ENCODE measurements at places on chromosomes 12 and 14. TPM values are rescaled to one million over a fixed set of nuclear protein-coding genes. Genes with fewer than 3 reads are reported as not detected.
A peak's percentile ranks its signal among the peaks of the same experiment; 100 is the strongest.

The LALBA gene
- total RNA-seq = not detected

The TSPAN19 gene
- total RNA-seq = not detected

The LTB4R2 gene
- 11.3 TPM for total RNA-seq

The EIF2S3B gene
- 1.8 TPM for total RNA-seq

DNA sequence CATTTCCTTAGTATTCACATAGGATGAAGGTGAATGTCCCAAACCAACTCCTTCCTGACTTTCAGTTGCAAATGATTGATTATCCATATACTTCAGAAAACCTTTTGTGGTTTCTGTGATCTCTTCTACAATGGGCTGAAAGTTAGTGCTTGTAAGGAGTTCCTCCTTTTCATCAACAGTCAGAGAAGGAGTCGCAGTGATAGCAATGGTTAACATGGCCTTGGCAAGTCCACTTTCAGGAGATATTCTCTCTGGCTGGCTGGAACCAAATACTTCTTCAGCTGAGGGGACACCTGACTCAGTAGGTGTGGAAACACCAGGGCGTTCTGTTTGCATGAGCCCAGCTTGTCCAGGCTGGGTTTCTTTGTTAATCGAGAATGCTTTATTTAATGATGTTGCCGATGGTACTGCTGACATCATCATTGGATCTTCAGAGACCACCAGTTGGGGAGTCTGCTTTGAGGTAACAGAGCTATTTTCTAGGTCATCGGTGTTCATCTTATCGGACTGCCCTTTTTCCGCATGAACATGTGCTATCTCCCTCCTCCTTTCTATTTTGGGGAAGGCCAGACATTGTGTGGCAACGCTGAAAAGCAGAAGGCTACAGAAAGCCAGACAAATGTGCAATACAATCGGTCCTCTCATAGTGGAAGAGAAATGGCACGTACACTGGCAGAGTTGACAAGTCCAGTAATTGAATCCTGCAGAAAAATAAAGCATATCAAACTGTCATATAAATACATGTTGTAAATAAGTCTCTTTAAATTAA, 13.1 kb downstream of the ARMH4 start:
- peaks cover 4% of the 10 kb centered on the region for H3K36me3 ChIP-seq
- H3K4me1 ChIP-seq = no peaks in the 10 kb centered on the region
- DNase-seq = no peak
- H3K4me3 ChIP-seq = no peak overlapping the region

DNA sequence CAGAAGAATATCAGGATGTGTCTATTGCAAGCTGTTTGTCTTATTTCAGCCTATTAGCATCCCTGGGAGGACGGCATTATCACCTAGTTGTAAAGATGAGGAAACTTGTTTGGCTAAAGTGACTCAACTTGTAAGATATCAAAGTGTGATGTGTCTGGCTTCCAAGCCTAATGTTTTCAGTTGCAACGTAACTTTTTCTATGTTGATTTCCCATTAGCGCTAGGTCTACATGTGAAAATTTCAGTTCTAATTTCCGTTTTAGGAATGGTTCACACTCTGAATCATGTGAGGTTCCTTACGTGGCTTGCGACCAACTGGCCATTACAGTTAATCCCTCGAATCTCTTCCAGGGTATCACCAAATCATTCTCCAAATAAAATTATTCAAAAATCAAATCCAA, 58.0 kb downstream of the LLPH start:
- H3K27ac ChIP-seq = no peak overlapping the region
- H3K27me3 ChIP-seq = no peaks in the 10 kb centered on the region

GRCh38 chr12:27006797-27007467, 7.3 kb downstream of the TM7SF3 start:
- H3K27ac ChIP-seq = no peak overlapping the region
- no peak overlapping the region for H3K4me3 ChIP-seq
- no peaks in the 10 kb centered on the region for H3K27me3 ChIP-seq
- no peak for DNase-seq

DNA sequence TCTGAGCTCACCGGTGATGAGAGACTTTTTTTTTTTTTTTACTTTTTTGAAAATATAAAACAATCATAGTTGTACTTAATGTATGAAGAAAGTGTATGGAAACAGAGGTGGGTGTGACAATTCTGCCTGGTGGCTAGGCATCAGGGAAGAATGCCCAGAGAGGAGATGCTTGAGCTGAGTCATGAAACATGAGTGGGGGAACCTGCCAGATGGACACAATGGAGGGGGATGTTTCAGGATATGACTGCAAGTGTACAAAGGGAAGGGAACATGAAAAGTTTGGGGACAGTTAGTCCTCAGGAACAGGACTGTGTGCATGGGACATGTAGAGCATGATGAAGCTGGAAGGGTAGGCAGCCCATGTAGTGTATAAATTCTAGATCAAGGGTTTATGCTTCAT, 274.2 kb upstream of the E2F7 start:
- no peak for DNase-seq
- no peak overlapping the region for H3K4me3 ChIP-seq
- H3K36me3 ChIP-seq = no peaks in the 10 kb centered on the region
- H3K27ac ChIP-seq = no peak overlapping the region
- peaks cover 24% of the 10 kb centered on the region for H3K4me1 ChIP-seq
- H3K27me3 ChIP-seq = no peaks in the 10 kb centered on the region

- DNase-seq = no peak
- no peak overlapping the region for H3K4me3 ChIP-seq
- peaks cover 7% of the 10 kb centered on the region for H3K4me1 ChIP-seq
- H3K27me3 ChIP-seq = peaks cover 19% of the 10 kb centered on the region
- no peaks in the 10 kb centered on the region for H3K36me3 ChIP-seq
- H3K27ac ChIP-seq = no peak overlapping the region
These were observed 74.5 kb downstream of the VWF start for GRCh38 chr12:6049992-6050391.

- H3K4me1 ChIP-seq = no peaks in the 10 kb centered on the region
- no peak for DNase-seq
- H3K4me3 ChIP-seq = no peak overlapping the region
- peak overlapping the region; percentile 79 for H3K27ac ChIP-seq
These were observed 133.9 kb downstream of the RFLNA start for GRCh38 chr12:124428792-124429281.

DNA sequence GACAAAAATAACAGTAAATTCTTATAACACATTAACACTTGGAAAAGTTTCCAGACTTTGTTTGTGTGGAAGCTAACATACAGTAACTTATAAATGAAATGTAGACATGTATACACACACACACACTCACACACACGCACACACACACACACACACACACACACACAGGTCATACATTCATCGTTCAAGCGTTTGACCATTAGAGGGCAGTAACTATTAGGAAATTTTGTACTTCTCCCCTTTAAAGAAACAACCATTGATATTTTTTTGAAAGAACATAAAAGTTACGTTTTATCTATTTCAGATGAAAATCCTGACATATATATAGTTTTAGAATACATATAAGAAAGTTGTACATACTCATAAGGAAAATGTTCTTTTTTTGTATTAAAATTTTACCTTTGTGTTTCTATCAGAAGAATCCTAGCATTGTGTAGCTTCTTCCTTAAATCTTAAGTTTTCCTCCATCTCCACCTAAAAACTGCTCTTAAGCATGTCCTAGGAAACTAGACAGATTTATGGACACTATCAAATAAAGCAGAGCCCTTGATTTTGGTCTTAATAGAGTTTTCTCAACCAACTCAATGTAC, 29.0 kb downstream of the PTPRQ start:
- no peak overlapping the region for H3K27ac ChIP-seq
- H3K4me3 ChIP-seq = no peak overlapping the region
- no peaks in the 10 kb centered on the region for H3K36me3 ChIP-seq
- no peak for DNase-seq
- H3K4me1 ChIP-seq = no peaks in the 10 kb centered on the region
- no peaks in the 10 kb centered on the region for H3K27me3 ChIP-seq

Measured in progenitor cell of endocrine pancreas (in vitro differentiated cells).